ENCODE measurements at places on chromosomes 16 and 17. TPM values are rescaled to one million over a fixed set of nuclear protein-coding genes. Genes with fewer than 3 reads are reported as not detected.

CETP gene
- 5.3 TPM for polyA plus RNA-seq

C16orf90 gene
- polyA plus RNA-seq: not detected

CACNG1 gene
- 267 TPM for polyA plus RNA-seq

NOL11 gene
- 60.4 TPM for polyA plus RNA-seq

SPATA32 gene
- polyA plus RNA-seq: 0.11 TPM

- no peak for DNase-seq
These were observed 16.6 kb downstream of the COPS3 start for GRCh38 chr17:17264430-17264829.

GRCh38 chr16:4246777-4247459 lies 5.0 kb upstream of the SRL start:
- no peak for DNase-seq

- no peak for DNase-seq
These were observed 31.4 kb downstream of the B9D1 start for GRCh38 chr17:19331134-19331533.

DNA sequence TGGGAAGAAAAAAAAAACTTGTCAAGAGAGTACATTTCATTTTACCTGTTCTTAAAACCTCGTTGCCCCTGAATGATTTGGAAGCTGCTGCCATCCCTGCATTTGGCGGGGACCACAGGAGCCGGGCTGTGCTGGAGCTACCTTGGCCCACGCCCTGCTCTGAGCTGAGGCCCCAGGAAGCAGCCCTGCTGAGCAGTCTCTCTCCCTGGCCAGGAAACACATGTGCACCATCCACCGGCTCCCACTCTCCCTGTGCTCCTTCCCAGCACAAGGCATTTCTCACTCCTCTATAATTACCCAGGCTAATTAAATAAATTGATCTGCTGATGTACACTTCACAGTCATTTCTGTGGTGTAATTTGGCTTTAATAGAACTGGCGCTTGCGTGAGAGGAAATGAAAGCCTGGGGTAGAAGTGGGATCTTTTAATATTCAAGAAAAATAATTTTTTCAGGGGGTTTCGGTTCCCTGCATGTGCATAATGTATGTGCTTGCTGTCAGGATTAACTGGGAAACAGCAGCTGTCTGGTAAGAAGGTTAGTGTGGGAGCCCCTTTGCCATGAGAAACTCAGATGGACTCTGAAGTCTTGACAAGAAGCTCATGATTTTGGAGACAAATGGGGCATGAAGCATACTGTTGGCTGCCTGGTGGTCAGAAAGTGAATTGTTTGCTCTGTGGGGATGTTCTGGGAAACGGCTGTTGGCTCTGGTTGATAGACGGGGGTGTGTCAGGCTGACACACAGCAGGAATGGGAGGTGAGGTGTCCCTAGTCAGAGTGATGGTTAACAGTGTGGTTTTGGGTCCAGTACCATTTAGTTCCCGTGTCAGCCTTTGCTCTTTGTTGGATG lies 252.3 kb upstream of the EEF2KMT start:
- no peak for DNase-seq

GRCh38 chr17:29041571-29041970 lies 1.4 kb upstream of the PIPOX start:
- no peak for DNase-seq

DNA sequence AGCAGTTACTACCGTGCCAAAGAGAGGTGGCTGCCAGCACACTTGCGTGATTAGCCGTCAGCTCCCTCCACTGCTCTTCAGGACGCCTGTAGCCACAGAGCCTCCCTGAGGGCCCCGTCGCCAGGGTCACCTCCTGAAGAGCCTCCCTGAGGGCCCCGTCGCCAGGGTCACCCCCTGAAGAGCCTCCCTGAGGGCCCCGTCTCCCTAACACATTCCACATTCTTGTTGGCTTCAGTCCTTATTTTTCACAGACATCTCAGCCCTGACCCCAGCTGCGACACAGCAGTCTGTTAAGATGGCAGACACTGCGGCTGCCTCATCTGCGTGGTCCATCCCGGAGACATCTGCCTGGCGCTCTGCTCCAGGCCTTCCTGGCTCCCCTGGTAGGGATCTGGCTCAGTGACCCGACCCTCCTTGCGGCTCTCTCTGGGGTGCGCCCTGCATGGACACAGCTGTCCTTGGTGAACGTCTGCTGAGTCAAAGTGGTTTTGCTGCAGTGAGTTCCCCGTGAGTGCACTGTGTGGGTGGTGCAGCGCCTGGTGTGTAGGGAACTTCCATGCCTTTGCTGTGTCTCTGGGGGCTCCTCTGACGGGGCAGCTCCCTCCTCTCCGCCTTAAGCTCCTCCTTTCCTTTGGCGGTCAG lies 11.4 kb downstream of the ACSF3 start:
- DNase-seq: no peak

- DNase-seq: no peak
These were observed 10.3 kb upstream of the PVALEF start for GRCh38 chr17:81154961-81155360.

DNA sequence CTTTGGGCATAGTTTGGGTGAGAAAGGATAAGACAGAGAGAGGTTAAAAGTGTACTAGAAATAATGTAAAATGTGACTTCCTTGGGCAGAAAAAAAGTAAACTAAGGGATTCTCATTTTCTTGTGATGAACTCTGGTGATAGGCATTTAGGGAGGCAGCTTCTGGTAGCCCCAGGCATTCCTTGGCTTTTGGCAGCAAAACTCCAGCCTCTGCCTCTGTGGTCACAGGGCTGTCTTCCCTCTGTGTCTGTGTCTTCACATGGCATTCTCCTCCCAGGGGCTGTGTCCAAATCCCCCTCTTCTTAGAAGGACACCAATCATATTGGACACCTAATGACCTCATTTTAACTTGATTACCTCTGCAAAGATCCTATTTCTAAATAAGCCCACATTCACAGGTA lies 54.7 kb downstream of the HS3ST3B1 start:
- DNase-seq: no peak

DNA sequence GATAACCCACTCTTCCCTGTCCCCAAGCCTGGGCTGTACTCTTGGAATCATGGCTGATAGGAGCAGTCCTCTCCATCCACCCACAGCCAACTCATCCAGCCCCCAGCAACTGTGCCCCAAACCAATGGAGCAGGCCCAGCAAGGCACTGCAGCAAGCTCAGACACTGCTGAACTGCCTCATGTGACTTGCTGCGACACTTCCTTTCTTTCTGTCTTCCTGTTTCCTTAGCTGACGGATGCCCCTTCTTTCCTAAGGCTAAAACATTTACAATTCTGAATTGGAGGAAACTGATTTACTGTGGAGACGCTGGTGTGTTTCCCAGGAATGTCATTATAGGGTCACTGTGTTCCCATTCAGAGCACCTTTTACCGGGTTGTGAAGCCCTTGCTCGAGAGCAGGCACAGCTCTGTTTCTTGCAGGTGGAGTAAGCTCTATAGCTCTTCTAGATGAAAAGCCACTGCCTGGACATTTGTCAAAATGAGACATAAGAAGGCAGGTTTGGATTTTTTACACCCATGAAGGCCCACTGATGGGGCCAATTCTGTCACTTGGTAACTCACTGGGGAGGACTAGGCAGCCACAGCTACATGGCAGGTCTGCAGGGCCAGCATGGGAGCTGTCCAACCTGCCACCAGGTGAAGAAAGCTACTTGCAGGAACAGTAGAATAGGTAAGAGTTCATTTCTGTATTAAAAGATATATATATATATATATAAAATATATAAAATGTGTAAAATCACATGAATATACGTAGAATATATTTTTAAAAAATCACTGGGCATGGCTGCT lies 27.4 kb downstream of the TMEM11 start:
- DNase-seq: no peak

Measured in forelimb muscle (tissue), 1 donor.